ENCODE measurements at places on chromosomes 5 and 9.

DNA sequence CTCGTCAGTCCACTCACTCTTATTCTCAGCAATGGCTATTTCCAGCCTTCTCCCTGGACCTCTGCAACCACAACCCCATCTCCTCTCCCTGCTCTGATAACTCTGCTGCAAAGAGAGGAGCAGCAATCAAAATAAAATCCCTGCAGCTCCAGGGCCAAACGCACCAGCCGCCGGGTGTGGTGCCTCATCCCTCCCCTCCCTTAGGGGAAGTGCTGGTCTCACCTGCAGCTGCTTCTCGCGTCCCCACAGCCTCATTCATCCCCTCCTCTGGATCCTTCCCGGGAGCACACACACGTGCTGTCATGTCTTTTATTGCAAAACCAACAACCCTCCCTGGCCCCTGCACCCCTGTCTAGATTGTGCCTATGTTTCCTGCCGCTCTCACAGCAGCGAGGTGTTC is 77.8 kb downstream of the TENT4A start:
- DNase-seq = no peak

DNA sequence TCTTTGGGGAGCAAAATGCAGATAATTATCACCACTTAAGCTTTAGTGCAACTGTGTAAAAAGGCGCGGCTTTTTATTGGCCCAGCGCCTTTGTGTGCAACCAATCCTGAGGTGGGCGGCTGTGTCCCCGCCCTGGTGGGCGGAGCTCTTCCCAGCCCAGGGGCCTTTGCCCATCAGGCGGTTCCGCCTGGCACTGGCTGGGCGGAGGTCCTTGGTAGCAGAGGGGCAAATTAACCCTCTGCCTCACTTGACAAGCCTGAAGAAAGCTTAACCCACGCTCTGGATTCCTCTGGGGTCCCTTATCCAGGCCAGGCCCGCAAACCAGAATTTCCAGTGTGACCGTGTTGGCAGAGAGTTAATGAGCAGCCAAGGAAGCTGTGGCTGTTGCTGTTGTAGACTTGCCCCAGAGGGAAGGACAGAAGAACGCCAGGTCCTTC is 12.8 kb upstream of the NIPAL4 start:
- DNase-seq = no peak

GRCh38 chr5:153340738-153341137 is 149.7 kb upstream of the GRIA1 start:
- DNase-seq = no peak

- DNase-seq = no peak
Measured at GRCh38 chr9:603126-603525, 238.4 kb upstream of the DMRT1 start.

GRCh38 chr5:116571568-116572349 is 2.9 kb downstream of the SEMA6A start:
- DNase-seq = peak; percentile 42

GRCh38 chr5:42422656-42423280 is 471 bp upstream of the GHR start:
- no peak for DNase-seq

- DNase-seq = peak; percentile 31
Measured at GRCh38 chr5:150339165-150339564, 18.3 kb upstream of the TCOF1 start.

DNA sequence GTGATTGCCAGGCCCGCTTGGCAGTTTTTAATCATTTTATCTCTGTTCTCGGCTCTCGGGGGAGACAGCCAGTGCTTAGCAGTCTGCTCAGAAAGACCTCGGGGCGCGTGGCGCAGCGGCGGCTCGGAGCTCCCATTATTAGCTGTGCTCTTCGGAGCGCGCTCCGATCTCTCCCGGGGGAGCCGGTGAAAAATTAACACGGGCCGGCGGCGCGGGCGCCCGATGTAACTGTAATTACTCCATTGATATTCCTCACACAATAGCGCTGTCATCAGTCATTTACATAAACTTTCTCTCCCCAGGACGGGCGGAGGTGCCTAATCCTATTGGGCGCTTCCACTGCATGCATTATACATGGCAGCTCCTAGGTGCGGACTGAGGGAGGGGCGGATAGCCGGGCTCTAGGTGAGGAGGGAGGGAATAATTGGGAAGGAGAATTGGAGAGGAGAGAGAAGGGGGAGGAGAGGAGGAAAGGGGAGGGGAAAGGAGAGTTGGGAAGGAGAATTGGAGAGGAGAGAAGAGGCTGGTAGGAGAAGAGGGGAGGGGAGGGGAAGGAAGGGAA is 24.9 kb downstream of the LMX1B start:
- no peak for DNase-seq

DNA sequence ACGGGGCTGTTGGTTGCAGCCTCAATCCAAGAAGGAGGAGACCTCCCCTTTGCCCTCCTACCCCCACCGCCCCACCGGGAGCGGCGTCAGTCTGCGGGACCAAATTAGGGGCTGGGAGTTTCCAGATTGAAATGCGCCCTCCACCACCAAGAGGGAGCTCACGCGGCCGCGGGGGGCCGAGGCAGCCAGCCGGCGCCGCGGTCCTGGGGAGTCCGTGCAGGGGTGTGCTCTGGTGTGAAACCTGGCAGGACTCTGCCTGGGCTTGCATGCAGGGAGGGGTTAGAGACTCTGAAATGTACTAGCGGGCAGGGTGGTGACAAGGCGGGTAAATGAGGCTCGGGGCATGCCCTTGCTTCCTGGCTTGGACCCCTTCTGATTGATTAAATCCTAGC is 989 bp upstream of the FBN2 start:
- DNase-seq = no peak

DNA sequence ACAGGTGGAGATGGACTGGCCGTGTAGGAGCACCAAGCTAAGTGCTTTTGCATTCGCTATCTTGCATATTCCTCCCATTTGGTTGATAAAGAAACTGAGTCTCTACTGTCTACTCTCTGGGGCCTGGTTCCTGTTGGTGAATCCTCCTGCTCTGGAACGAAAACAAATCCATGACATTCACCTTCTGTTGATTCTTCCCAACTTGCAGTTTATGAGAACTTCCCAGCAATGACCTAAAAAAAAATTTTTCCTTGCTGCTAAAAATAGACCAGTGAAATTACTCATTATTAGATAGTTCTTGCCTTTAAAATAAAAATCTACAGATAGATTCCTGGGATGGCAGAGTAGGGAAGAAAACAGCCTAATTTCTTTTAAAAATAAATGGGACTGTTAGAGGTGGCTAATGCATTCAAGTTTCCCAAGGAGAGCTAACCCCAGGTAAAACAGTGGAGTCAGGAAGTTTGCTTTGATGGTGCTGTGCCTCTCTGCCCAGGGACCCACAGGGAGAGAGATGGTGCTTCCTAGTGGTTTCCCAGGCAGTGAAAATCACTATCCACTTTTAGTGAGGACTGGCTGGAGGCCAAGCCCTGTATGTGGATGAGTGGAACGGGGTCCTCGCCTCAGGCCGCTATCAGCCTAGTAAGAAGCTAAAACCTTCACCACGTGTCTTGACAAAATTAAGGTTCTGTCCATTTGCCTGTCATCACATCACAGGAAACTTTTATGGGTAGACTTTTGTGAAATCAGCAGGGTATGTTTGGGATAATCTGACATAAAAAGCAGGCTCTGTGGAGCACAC is 68.4 kb upstream of the NR3C1 start:
- DNase-seq = no peak

- DNase-seq = no peak
Measured at GRCh38 chr9:86575137-86575536, 220.9 kb upstream of the TUT7 start.

DNA sequence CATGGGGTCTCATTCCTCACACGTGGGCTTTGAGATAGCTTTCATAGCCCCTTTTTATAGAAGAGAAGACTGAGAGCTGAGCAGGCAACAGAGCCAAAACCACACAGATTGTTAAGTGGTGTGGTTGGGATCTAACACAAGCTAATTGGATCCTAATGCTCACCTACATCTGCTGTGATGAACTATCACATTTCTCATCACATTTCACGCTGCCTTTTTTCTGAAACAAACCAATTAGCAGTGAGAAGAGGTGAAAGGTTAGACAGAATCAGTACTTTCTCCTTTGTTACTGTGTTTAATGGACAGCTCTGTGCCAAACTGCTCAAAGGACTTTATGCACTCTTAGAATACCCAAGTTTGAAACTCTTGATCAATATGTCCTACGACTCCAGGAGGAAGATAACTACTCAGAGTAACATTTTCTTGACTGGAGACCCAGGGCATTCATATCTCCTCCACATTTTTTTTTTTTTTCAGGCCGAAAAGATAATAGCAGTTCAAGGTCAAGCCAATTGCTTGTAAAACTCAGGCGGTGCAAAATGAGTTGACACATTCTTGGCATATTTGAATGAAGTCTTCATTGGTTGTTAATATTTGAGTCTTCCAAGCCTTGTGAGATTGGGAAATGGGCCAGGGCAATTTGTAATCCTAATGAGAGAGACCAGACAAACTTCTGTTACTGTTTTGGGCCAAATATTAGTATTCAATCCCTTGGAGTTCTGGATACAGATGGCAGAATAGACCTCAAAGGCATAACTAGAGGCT is 138.4 kb downstream of the KCTD16 start:
- peak; percentile 83 for DNase-seq

DNA sequence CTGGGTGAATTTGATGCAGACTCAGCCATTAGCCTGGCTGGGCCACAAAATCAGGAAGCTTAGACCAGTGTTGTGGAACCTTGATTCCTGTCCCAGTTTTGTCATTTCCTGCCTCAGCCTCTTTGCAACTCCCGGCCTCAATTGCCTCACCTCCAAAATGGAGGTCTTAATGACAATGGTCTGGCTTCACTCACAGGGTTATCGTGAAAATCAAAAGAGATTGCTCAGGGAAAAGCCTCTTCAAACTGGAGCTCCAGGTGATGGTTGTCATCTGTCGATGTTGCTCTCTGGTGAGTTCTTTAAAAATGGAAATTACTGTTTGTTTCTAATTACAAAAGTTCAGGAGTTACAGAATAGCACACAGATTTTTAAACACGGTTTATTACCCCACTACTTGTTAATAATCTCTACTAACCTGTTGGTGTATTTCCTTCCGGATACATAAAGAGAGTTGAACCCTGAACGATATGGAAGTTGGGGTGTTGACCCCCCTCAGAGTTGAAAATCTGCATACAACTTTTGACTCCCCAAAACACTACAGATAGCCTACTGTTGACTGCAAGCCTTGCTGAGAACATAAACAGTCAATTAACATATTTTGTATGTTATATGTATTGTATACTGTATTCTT is 109.9 kb upstream of the CPEB4 start:
- DNase-seq = no peak

DNA sequence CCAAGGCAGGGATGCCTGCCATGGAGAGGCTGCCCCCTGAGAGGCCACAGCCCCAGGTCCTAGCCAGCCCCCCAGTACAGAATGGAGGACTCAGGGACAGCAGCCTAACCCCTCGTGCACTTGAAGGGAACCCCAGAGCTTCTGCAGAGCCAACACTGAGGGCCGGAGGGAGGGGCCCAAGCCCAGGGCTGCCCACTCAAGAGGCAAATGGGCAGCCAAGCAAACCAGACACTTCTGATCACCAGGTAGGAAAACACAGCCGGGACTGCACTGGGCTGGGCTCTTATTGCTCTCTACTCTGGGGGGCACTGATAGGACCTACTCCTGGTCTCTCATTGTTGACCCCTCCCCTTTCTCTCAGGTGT is 3.2 kb downstream of the RELL2 start:
- DNase-seq = no peak

DNA sequence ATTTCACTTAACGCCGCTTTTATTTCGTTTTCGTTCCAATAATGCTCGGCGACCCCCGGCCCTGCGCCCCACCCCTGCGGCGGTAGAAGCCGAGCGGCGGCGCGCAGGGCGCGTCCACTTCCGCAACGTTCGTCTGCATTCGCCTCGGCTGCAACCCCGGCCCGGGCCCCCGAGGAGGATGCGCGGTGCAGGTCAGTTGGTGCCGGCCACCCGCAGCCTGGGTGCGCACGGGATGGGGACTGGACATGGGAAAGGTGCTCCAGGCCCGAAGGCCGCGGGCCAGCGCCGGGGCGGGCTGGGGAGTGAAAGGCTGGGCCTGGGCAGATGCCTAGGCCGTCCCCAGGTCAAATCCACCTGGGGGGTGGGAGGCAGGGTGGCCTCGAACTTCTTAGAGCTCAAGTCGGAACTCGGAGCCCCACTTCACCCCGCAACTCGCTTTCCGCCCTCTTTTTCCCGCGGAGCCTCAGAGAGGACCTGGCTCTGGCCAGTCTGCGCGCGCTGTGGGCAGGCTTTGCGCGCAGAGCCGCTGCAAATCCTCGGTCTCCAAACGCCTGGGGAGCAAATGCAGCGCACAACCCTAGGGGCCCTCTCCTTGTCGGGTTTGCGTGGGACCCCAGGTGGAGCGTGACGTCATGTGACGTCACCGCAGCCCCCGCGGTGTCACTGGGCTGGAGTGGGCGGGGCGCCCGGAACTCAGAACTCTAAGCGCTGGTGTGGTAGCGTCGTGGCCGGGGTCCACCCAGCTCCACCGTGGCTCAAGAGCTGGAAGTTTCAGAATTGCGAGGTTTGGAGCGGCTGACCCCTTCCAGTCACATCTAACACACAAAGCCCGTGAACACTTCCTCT is 3.3 kb downstream of the TLX3 start:
- no peak for DNase-seq

- DNase-seq = no peak
Measured at GRCh38 chr5:9438596-9439354, 107.1 kb downstream of the SEMA5A start.

- DNase-seq = no peak
Measured at GRCh38 chr5:61525512-61526206, 193.6 kb downstream of the ZSWIM6 start.

GRCh38 chr9:88772575-88772974 is 218.7 kb upstream of the S1PR3 start:
- no peak for DNase-seq

DNA sequence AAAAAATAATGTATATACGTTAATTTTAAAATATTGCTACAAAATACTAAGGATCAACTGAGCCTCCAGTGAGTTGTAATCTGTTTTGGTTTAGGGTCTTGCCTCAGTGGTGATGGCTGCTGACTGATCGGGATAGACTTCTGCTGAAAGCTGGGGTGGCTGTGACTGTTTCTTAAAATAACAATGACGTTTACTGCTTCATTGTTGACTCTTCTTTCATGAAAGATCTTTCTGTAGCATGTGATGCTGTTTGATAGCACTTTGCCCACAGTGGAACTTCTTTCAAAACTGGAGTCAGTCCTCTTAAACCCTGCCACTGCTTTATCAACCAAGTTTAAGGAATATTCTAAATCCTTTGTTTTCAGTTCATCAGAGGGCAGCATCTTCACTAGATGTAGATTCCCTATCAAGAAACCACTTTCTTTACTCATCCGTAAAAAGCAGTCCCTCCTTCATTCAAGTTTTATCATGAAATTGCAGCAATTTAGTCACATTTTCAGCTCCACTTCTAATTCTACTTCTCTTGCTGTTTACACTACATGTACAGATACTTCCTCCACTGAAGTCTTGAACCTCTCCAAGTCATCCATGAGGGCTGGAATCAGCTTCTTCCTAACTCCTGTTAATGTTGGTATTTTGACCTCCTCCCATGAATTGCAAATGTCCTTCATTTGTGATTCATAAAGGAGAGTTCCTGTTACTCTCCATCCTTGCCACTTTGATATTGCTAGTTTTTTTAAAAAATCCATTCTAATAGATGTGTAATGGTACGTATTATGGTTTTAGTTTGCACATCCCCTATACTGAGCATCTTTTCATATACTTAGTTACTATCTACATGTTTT is 41.5 kb upstream of the PTPDC1 start:
- DNase-seq = no peak

- DNase-seq = no peak
Measured at GRCh38 chr9:126675147-126675467, 61.4 kb downstream of the LMX1B start.

Data from DMS 273 treated with DMSO at 0.1 percent for 48 hours (cell line).